ENCODE measurements at places on chromosomes 11 and 22.

DNA sequence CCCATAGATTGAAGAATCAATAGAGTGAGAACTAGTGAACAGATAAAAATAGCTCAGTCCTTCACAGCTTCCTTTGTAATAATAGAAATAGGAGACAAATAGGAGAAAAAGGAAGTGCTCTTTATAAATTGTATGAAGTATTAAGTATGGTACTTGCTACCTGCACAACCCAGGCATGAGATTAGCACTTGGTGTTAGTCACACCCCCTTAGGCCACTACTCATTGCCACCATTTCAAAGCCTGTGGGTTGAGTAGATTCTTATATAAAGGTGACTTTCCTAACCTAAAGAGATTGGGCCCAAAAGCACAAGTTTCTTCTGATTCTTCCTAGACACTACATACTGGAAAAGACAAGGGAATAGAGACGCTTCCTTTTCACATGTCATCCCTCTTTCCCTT, 37.7 kb upstream of the ADORA2A start:
- DNase-seq: no peak

- no peak for DNase-seq
These were observed 23.3 kb downstream of the ELF5 start for GRCh38 chr11:34490304-34490703.

DNA sequence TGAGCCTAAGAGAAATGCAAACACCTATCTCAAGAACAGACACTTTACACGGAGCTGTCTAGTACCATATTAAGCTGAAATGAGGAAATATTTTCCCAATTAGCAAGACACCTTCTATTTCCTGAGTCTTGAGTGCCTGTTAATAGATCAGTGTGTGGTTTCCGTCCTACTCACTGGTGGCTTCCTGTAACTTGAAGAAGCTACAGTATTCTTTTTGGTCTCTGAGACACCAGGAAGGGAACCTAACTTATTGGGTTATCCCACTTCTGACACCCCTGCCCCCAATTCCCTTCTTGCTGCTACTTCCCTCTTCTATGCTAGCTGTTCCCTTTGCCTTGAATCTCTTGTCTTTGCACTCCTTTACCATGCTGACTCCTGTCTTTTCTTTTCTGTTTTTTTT, 92.7 kb downstream of the FDX1 start:
- no peak for DNase-seq

GRCh38 chr11:68312117-68312779, at the start of gene LRP5:
LRP5 (plus strand) TSS chr11:68312591; CDS start chr11:68312715, 124 bp downstream.
- no peak for DNase-seq

DNA sequence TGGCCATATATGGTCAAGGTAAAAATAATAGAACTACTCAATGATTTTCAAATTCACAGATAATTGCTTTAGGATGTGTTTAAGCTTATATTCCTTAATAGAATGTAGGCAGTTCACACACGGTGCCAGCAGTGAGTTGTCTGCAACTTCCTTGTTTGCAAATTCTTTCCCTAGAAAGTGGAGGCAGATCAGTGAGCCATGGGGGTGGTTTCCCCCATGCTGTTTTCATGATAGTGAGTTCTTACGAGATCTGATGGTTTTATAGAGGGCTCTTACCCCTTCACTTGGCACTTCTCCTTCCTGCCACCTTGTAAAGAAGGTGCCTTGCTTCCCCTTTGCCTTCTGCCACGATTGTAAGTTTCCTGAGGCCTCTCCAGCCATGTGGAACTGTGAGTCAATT, 111.8 kb upstream of the LMO1 start:
- no peak for DNase-seq

DNA sequence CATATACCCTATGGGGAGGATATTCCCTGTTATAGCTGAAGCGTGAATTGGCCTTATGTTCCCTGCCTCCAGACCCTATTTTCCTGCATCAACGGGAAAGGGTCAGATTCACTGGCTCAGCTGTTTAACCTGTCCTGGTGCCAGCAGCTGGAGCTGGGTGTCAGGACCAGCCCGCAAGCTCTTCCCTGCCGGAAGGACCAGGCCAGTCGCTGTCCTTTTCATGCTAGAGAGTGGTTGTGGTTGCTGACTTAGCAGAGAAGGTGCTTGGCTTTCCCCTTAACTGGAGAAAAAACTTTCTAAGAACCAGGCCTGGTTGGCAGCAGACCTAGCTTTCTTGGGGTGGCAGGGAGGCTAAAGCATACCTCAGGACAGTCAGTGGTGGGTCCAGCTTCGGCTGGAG, 5.2 kb upstream of the SREBF2 start:
- DNase-seq: no peak

DNA sequence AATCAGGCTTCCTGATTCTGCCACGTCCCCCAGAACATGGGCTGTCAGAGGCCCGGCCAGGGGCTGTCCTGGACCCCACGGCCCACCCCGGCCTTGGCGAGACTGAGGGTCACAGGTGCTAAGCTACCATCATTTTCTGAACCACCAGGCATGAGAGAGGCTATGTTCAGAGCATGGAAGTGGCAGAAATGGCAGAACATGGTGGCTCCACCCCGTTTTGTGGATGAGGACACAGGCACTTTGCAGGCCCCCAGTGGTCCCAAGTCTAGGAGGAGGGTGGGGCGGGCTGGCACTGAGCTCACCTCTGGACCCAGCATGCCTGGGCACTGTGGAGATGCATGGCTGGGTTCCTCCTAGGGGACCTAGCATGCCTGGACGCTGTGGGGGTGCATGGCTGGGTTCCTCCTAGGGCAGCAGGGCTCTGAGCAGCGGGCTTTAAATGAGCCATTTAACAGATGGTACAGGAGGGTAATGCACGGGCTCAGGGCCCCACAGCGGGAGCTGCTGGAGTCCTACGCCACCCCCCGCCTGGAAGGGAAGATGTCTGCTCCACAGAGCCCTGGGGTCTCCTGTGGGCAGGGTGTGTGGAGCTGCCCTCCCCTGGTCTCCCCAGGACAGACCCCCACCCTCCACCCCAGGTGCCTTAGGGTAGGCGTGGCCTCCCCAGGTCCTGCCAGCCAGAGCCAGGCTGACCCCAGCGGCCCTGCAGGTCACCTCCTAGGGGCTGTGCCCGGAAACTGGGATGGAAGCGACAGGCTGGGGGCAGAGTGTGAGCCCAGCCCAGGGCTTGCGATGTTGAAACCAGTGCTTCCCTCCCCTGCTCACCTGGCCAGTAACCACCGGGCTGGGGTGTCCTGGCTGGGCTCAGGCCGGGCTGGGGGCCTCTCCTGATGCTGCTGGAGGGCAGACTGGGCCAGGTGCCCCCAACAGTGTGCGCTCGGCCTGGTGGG, 6.1 kb upstream of the MUC5AC start:
- no peak for DNase-seq

Measured in stimulated activated CD8-positive, alpha-beta memory T cell treated with anti-CD3 and anti-CD28 coated beads, Interleukin-15, amount 100 ng/mL, for 24 hours (primary cell).